ENCODE measurements at places on chromosomes 1 and 21.
A peak's percentile ranks its signal among the peaks of the same experiment; 100 is the strongest.

DNA sequence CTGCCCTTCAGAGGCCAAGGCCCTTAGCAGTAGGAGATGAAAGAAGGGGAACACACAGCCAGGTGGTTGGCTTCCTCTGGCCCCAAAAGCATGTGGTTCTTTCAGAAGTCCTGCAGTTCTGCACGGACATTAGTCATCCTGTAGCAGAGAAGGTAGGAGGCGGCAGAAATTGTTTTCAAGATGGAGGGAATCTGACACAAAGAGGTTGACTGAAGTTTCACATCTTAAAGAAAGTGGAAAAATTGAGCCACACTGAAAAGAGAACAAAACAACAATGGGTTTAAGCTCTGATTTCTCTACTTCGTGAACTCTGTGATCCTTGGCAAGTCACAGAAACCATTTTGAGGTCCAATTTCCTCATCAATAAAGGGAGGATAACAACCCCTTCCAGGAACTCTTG lies 125.3 kb upstream of the DNAH14 start:
- no peak for DNase-seq

DNA sequence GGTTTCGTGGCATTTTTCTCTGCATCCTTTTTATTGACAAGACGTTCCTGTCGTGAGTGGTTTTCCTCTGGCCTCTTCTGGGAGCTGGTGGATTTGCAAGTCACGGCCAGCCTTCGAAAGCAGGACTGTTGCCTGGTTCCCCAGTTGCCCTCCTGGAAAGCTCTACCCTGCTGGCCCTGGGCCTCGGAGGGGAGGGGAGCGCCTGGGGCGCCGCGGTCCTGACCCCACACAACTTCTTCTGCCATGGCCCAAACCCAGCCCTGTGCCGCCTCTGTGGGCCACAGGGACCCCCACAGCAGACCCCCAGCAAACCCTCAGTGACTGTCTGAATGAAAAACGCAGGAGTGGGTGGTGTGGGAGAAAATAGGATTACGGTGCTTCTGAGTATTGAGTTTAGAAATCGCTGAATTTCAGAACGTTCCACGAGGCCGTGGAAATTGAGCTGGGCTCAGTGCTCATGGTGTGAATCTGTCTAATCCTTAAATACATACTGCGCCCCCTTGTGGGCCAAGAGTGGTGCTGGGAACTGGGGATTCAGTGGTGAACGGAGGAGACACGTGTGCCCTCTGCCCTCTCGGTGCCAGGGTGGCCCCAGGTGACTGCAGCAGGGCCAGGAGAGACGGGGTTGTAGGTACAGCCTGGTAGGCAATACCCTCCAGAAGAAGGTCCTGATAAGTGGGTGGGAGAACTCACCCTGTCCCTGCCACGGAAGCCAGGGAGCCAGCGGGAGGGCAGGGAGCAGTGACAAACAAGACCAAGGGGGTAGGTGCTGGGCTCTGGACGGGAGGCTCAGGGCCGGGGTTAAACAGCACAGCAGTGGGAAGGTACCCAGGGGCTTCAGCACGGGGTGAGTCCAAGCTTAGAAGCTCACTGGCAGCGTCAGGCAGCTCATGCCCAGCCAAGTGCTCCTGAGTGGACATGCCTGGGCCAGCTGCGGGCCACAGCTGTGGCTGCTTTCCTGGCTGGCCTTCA lies 101.2 kb upstream of the COL6A1 start:
- DNase-seq = peak; percentile 36

- peak; percentile 36 for DNase-seq
Observed at GRCh38 chr1:179794669-179795068, 51.6 kb downstream of the FAM163A start.

DNA sequence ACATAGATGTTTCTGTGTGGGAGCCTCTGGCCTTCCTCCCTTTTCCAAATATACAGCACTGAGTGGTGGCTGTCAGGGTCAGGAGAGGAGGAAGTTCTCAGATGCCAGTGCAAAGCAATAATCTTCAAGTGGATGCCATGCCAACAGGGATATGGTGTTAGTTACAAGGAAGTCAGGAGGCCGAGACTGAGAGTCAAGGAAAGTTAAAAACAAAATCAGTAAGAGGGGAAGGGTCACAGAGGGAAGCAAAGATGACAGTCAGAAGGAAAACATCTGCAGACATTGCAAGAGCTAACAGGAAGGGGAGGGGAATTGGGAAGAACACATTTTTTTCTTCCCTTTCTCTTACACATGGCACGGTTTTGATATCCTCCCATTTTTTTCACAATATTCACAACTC lies 691.4 kb downstream of the ADGRL2 start:
- no peak for DNase-seq

DNA sequence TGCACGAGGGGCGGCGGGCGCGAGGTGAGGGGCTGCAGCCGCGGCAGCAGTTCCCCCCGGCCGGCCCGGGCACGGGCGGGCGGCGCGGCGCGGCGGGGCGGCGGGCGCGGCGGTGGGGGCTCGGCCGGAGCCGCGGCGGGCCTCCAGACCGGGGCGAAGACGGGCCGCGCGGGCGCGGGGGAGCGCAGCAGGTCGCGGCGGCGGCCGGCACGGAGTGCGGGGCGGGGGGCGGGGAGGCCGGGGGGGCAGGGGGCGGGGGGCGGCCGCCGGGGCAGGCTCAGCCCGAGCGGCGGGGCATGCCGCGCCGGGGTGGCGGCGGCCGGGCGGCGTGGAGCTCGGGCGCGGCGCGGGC lies 311 bp downstream of the IRF2BP2 start:
- DNase-seq = no peak

DNA sequence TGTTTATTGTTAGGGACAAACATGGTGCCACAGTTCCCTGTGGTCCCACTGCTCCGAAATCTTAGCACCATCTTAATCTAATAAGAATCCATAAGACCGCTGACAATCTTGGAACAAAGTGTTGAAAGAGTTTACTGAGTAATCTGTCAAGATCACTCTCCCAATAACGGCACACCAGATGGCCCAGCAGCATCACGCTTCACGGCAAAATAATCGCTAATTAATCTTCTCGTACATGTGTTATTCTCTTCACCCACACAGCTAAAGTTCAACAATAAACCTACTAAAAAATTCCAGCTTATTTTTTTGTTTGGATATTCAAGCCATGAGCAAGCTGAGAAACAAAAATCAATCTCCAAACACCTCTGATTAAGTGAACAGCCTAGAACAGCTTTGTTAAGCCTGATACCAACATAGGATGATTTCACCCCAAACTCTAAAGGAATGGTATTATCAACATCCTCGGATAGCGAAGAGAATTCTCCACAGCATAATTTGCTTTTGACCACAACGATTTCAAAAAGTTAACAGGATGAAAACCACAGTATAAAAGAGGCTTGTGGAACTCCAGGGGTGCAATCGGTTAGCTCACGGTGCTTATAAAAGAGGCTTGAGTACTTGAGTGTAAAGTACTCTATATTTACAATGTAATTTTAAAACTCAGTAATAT lies 329.9 kb upstream of the GREM2 start:
- no peak for DNase-seq

GRCh38 chr1:66292944-66293343 lies 241.0 kb upstream of the SGIP1 start:
- DNase-seq = no peak

DNA sequence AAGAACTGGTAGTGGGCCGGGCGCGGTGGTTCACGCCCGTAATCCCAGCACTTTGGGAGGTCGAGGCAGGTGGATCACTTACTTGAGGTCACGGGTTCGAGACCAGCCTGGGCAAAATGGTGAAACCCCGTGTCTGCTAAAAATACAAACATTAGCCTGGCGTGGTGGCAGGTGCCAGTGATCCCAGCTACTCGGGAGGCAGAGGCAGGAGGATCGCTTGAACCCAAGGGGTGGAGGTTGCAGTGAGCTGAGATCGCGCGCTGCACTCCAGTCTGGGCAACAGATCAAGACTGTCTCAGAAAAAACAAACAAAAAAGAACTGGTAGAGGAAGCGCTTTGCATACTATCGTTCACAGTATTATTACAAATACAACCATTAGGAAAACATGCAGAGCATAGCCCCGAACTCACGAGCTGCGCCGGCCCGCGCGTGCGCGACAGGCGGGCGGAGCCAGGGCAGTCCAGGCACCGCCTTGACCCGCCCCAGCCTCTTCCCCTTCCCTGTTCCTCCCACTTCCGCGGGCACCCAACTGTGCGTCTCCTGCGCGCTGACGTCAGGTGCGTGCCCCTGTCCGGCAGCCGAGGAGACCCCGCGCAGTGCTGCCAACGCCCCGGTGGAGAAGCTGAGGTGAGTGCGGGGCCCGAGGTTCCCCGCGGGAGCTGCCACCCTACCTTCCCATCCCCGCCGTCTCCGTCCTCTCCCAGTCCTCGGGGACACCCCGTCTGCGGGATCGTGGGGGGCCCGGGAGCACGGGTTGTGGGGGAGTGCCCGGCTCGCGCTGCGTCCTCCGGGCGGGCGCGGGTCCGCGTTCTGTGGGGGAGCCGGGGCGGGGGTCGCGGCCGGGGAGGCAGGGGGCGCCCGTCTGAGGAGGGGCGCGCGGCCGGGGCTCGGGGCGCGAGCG lies at the start of gene CDC42:
Gene CDC42, plus strand, starts transcription at position 595 of the 902 bp plus-strand sequence. CDS start 25,770 bp downstream, outside the sequence.
- DNase-seq = peak; percentile 76

DNA sequence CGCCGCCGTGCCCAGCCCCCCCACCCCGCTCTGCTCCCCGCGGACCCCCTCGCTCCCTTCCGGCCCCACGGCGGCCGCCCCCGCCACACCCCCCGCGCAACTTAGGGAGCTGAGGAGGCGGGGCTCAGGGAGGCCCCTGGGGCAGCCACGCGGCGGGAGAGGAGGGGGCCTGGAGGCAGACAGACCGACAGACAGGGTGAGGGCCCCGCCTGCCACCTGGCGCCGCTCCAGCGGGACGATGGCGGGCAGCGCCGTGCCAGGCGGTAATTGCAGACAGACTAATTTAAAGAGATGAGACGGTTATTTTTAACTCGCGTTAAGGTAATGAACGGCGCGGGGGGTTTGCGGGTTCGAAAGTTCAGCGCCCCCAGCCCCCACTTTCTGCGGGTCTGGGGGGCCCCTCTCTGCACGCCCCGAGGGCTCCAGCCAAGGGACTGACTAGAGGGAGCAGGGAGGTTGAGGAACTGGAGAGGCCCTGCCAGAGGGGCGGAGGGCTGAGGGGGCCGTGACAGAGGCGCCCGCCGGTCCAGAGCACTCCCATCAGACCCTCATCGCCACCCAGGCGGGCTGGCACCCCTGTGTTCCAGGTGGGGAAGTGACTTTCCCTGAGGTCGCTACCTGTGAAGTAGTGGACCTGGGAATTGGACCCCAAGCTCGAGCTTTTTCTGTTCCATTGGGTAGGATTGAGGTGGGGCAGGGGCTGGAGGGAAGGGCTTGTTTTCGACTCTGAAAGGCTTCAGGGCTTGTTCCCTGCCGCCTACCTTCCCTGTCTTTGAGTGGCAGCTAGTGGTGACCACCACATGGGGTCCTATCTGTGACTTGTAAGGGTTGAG lies 5.4 kb downstream of the FOXO6 start:
- DNase-seq = no peak

DNA sequence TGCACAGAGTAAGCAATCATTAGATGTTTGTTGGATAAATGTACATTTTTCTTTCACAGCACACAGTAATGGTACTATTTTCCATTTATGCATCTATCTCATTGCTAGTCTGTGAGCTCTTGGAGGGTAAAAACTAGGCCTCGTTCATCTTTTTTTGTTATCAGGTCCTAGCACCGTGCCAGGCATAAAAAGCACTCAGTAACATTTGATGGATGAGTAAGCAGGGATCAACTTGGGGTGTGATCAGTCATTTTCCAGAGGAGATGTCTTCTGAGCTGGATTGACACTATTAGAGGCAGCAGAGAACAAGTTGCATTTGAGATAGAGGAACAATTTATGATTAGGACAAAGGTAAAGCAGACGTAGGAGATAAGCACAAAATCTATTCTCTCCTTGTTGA lies 4.3 kb upstream of the VTCN1 start:
- DNase-seq = no peak

DNA sequence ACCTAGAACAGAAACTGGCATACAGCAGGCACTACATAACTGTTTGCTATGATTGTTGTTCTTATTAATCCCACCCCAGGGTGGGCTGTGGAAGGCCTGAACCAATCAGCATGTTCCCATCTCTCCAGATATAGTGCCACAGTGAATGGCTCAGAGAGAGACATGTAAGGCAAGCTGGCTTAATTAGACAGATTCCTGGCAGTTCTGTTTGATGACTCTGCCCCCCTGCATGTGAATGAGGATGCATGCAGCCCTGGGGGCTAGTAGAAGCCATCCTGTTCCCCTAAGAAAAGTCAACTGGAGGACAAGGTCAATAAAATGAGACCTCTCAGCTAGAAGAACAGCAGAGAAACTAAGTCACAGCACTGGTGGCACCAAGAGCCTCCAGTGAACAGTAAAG lies 130.3 kb downstream of the GLIS1 start:
- no peak for DNase-seq

- DNase-seq = no peak
Observed at GRCh38 chr1:231991231-231991630, 364.6 kb downstream of the DISC1 start.

DNA sequence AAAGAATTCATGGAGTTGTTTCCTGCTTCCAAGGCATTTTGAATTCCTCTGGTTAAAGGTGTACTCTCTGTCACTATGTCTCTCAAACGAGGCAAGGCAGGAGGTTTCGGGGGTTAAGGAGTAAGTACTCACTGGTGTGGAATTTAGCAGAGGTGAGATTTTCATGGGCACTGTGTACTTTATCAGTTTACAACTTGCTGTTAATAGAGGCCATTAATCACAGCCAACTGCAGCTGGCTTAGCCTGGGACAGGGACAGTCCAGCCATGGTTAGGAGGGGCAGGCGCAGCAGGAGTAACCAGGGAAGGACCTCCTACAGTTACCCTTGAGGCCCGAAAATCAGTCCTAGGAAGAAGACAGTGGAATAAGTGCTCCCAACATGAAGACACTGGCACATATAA lies 18.1 kb upstream of the TMEM9 start:
- DNase-seq = no peak
